Inflammatory macrophage treated with lipopolysaccharide for 4 hours (primary cell): ENCODE measurements at places on chromosomes 4 and X.

DNA sequence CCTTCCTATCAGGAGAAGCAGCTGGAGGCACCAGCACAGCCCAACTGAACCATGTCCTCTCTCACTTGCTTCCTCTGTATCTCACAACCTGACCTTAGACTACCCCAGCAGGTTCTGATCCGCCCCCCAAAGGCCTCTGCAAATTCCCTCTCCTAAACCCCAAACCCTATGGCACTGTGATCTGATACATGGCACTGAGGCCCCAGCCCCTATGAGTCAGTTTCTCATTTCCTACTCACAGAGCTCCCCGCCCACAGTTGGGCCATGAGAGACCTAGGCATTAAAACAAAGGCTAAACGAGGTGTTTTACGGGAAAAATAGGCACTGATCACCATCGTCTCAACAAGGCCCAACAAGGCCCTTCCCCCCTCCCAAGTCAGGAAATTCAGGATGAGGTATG is 19.1 kb downstream of the SASH3 start:
- peak; percentile 70 for DNase-seq

DNA sequence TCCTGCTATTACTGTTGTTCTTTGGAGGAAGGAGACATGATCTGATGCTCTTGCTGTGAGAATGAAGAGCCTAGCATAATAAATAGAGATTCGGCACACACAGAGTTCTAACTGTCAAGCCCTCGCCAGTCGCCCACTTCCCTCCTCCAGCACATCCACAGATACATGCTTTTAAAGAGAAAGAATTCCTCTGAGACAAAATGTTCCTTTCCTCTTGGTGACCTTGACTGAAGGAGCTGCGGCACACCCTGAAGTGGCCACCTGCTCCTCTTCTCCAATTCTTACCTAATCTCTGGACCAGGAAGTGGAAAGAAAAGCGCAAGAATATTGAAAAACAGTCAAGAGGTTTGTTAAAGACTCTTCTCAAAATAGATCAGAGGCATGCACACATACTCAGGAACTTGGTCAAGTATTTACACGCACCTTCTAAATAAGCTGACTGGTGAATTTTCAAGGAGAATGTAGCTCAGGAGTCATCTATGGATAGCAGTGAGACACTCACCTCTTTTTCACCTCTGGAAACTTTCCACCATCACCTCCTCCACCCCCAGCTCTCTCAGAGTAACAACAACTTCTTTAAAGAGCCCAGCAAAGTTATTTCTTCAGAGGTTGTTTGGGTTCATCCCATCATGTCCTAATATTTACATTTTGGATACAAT is 95.4 kb downstream of the PARM1 start:
- DNase-seq = no peak

GRCh38 chr4:96103086-96103485 is 263.2 kb downstream of the PDHA2 start:
- DNase-seq = no peak

GRCh38 chr4:142443469-142443868 is 402.6 kb downstream of the INPP4B start:
- DNase-seq = no peak

GRCh38 chr4:107196312-107196711 is 160.2 kb upstream of the DKK2 start:
- DNase-seq = no peak

DNA sequence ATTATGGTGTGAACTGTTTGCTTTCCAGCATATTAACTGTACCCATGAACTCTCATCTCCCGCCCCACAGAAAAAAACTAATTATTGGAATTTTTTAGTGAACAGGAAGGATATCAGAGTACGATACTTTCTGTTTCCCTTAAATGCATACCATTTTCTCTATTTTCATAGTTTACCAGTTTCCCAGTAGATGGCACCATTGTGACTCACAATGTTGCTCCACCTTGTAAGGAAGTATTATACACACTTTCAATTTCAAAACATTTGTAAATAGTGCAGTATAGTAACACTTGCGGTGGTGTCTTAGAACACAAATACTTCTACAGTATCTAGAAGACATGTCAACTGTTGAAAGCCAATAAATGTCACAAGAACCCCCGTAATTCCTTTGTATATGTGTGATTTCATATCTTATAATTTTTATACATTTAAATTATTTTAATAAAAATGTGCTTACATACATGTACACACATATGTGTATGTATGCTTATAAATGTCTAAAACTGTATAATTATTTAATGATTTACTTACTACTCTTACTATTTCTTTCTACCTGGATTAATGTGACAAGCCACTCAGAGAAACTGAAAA is 167.3 kb downstream of the SLIT2 start:
- DNase-seq = peak; percentile 88

- DNase-seq = no peak
Observed at GRCh38 chrX:153768311-153769157, 4.5 kb downstream of the PLXNB3 start.

DNA sequence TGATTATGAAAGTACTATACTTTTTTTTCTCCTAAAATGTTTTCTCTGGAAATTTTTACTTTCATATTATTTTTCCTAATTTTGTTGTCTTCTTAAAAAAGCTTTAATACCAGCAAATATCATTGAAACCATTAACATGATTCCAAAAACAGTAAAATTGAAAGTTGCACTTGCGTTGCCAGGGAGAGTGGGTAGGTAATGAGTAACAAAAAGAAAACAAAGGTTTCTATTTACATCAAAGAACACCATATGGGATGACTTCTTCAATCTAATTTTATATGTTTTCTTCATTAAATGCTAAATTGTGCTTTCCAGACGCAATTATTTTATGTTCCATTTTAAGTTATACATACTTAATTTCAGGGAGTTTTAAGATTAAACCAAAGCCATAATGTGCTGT is 108.3 kb upstream of the VCX2 start:
- DNase-seq = no peak

GRCh38 chr4:60637976-60638375 is 562.1 kb upstream of the ADGRL3 start:
- DNase-seq = no peak
